ENCODE measurements at places on chromosomes 11 and 22.

DNA sequence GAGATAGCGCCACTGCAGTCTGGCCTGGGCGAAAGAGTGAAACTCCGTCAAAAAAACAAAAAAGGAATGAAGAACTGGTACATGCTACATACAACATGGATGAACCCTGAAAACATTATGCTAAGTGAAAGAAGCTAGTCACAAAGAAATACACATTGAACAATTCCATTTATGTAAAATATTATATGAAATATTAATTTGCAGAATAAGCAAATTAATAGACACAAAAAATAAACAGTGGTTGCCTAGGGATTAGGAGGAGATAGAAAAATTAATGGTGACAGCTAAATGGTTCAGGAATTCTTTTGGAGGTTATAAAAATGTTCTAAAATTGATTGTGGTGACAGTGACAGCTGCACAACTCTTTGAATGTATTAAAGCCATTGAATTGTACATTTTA is 14.7 kb downstream of the PRDM10 start:
- no peak for DNase-seq

DNA sequence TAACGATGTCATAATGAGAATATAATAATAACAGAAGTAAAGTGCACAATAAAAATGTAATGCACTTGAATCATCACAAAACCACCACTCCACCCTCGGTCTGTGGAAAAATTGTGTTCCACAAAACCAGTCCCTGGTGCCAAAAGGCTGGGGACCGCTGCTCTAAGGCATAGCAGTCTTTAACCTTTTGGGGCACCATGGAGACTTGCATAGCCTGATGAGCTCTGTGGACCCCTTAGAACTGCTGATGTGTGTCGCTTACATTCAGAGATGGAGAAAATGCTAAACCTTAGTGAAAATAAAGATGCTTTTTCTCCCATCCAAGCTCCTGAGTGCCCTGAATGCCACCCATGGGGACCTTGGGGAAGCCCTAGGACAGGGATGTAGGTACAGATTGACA is 87.6 kb upstream of the SEPTIN5 start:
- DNase-seq: no peak

DNA sequence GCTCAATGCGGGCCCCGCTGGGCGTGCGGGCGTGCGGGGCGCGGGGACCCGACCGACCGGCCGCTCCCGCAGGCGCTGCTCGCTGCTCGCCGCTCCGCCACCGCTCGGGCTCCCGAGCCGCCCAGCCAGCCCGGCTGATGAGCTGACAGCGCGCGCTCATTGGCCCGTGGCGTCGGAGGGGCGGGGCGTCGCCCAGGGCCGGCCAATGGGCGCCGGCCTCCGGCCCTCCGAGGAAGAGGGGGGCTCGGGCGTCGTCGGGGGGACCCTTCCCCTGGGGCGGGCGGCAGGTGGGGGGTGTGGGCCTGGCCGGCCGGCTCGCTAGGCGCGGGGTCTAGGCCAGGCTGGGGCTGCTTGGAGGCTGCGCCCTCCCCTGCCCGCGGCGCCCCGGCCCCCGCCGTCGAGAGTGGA is at the start of gene SCUBE1:
TSS of gene SCUBE1 (minus strand) at position 111 of the 408 bp plus-strand sequence. CDS start 111 bp downstream, outside the sequence.
- DNase-seq: peak; percentile 90

DNA sequence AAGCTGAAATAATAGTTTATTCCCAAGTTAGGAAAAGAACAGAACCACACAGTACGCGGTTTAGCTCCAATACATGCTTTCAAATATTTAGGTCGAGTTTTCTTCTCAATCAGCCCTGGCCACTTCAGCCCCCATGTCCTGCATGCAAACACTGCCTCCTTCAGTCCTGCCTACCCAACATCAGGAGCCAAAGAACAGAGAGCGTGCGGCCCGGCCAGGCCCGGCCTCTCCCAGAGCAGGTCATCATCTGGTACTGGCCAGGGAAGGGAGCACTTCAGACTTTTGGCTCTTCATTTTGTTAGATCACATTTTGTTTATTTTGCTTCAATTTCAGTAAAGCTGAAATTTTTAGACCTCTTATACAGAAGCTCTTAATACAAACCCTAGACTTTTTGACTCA is 6.7 kb downstream of the BRD1 start:
- no peak for DNase-seq

DNA sequence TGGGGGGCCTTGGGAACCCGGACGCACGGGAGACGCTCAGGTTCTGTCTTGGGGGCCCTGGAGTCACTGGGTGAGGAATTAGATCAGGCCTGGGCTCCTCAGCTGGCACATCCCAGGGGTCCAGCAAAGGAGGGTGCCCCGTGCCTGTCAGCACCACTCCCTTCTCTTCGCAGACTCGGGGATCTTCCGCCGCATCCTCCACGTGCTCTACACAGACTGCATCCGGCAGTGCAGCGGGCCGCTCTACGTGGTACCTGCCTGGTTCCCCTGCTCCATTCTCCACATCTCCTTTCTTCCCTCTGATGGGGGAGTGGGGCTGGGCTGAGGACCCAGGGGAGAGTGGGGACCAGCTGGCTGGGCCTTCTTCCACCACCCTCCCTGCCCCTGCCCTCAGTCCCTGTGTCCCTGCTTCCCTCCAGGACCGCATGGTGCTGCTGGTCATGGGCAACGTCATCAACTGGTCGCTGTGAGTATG is 6.7 kb upstream of the TAGLN start:
- DNase-seq: no peak

DNA sequence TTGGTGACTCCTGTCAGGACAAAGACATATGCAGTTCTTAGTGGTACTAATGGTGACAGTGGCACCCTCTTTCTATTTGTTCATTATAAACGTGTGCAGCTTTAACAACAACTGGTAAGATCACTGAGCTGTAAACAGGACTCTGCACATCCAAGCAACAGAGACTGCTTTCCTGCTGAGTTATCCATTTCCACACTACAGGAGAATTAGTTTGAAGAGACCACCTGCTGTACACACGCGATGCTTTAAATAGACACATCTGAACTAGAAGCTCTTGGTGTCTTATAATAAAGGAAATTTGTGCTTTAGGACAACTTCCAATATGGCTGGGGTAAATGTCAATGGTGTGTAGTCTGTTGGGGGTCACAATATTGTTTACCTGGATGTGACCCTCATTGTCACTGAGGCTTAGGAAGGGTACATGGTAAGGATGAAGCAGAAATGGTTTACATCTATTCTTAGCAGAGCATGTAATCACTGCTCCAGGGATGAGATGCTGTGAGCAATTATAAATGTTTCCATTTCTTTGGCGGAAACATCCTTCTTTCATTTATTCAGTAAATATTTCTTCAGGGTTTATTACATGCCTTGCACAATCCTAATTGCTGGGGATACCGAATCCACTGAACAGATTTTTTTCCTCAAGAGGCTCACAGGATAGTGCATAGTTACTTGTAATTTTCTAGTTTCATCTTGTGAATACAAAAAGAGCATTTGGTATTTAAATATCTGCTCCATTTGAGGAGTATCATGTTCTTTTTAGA is 354.0 kb upstream of the CCDC90B start:
- DNase-seq: no peak

DNA sequence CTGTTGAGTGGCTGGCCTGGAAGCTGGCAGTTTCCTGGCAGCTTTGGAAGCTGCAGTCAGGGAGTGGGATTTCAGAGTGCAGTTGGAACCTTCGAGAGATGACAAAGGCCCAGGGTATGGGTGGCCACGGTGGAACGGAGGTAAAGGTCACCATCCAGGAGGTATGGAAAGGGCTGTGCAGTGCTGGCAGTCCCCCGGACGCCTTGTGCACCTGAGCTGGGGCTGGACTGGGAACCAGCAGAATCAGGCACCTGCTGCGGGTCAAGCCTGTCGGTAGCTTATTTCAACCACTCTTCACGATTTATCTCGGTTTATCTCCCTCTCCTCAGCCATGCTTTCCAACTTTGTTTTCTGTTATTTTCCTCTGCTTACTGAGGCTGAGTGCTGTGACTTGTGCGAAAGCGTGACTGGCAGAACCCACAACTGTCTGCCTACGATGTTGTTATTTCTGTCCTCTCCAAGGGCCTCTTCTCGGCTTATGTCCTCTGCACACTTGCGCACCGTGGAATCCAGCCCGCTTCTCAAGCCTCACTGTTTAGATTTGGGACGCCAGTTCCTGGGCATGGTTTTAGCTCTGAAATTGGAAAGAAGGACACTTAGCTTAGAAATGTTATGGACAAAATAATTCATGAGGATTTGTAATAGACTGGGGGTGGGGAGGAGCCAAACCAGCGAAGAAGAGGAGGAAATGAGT is 24.0 kb upstream of the ATXN10 start:
- no peak for DNase-seq

GRCh38 chr11:29268733-29269132 is 748.1 kb downstream of the KCNA4 start:
- DNase-seq: no peak

- no peak for DNase-seq
Observed at GRCh38 chr11:17822401-17822781, 87.8 kb downstream of the KCNC1 start.

GRCh38 chr11:132632641-132633124 is 899.6 kb downstream of the OPCML start:
- no peak for DNase-seq

- no peak for DNase-seq
Observed at GRCh38 chr11:23570828-23571227, 710.6 kb upstream of the CCDC179 start.

GRCh38 chr11:130308886-130309285 is 5.8 kb downstream of the ZBTB44 start:
- no peak for DNase-seq

GRCh38 chr11:132942611-132943356 is 589.5 kb downstream of the OPCML start:
- no peak for DNase-seq

DNA sequence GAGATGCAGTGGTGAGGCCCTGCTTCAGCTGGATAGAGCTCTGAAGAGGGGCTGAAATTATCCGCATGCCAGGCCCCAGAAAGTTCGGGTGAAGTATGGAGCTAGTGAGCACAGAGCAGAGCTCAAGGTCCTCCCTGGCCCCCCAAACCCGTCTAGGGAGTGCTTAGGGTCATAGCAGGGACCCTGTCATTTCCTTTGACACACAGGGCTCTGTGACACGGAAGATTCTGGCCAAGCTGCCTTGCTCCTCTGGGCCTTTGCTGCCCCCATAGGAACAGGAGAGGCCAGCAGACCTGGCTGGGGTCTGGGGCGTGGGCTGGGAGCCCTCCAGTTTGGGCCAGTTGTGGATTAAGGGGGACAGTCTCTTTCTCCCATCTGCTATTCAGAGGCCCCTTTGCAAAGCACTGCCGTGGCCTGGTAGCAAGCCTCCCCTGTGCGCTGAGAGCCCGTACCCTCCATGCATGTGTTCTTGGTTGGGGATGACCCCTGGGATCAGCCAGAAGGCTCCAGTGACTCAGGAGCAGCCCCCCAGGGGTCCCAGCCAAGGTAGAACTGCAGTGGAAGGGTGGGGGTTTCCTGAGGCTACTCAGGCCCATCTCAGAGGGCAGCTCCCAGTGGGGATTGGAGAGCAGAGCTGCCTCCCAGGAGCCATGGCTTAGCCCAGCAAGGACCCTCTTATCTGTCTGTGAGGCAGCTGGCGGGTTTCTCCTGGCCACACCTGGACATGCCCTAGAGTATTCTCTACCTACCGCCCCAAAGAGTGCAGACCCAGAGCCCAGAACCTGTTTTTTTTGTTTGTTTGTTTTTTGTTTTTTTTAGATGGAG is 42.3 kb downstream of the RNF141 start:
- no peak for DNase-seq
